Astrocyte of the hippocampus (primary cell): ENCODE measurements at places on chromosomes 11 and 22.
A peak's percentile ranks its signal among the peaks of the same experiment; 100 is the strongest.

DNA sequence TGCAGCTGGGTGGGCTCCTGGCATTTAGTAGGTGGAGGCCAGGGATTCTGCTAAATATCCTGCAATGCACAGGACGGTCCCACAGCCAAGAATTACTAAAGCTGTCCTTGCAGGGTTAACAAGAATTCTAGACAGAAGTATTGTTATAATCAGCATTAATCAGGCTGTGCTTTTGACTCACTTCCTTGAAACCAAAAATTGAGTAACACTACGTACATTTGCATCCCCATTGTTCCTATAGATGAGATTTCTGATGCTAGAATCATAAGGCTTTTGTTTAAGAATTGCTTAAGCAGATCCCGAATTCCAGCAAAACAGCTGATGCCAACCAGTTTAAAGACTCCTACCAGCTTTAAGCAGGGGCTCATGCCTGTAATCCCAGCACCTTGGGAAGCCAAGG lies 11.4 kb downstream of the SLC6A5 start:
- no peak for DNase-seq

DNA sequence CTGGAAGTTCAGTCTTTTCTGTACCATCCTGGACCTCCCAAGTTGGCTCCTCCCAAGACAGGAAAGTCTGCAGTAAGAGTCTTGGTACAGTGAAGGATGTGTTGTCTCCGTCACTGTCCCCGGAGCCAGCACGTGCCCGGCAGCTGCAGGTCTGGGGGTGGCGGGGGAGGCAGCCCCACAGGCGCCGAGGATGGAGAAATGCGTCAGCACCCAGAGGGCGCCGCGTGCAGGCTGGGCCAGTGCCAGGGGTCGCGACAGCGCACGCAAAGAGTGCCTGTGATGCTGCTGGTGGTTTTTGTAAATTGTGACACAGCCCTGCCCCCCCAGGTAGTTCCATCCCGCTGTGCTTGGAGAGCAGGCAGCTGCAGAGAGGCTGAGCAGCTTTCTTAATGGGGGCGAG lies 1200.5 kb downstream of the BRD1 start:
- peak; percentile 11 for DNase-seq

DNA sequence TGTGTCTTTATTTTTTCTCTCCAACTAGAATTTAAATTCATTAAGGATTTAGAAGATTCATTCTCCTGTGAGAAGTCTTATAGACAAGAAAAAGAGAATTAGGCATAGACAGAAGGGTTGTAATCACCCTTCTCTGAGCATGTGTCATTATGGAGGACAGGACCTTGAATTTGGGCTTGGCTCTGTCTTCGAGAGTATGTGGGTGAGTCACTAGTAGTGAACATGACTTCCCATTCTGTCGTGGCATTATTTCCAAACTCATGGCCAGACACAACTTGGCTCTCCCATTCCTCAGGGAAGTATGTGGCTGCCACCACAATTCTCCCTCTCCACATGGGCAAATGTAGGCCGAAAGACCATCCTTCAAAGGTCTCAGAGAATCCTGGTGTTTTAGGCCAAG lies 14.3 kb upstream of the ANKK1 start:
- DNase-seq, result peak; percentile 47

DNA sequence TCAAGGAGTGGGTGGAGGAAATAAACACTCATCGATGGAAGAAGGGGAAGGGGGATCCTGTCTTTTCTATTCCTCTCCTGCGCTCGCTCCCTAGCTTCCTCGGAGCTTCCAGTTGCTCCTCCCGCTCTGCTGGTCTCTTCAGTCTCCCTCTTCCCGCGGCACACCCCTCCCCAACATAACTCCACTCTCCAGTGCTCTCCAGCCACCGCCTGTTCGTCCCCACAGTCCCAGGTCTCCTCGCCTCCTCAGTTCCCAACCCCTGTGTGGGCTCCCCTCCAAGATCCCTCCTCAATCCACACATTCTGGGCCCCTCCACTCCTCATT lies 438 bp downstream of the ZW10 start:
- peak; percentile 60 for DNase-seq

DNA sequence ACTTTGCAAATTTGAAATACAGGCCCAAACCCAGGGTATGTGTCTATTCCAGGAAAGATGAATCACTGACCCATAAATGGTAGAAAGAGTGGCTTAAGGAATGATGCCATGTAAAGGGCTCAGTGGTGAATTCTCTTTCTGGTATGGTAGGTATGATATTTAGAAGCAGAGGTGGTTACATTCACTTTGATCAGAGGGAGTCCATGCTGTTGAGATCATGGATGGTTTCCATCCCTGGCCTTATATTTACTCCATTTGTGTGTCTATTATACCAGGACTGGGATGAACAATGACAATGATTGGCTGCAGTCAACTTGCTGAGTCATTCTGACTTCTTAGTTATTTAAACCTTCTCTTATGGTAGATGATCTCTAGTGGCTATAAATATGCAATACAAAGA lies 419.8 kb upstream of the LRRC4C start:
- DNase-seq, result peak; percentile 87

DNA sequence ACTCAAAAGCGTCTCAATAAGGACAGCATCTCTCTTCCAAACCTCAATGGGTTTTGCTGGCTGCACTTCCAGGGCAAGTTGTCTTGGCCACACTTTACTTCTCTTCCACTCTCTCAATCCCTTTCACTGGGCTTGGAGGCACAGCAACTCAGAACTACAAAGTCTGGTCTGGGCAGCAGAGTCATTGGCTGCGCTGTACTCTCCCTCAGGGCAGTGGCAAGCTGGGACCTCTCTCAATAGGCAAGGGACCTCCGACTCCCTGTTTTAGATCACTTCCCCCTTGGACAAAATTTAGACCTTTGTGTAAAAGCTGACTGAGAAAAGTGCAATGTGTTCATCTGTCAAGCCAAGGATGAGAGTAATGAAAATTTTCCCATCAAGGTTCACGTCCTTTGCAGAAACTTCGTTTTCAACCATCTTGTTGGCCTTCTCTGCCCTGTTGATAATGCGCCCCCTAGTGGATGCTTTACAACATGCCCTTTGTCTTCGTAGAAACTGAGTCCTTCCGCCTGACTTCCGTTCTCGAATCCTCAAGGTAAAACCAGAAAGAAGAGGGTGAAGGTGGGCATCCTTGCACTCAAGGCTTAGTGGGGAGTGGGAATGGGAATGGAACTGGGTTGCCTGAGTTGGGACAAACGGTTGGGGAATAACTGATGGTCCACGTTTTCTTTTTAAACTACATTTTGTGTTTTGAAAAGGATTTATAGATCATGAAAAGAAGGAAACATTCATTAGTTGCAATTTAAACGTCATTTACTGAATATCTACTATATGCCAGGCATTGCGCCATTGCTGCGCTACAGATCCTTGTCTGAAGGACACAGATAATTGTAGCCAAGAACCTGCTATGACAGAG lies 99.1 kb downstream of the CD44 start:
- DNase-seq, result peak; percentile 36

GRCh38 chr11:22430639-22431038 lies 92.5 kb downstream of the SLC17A6 start:
- DNase-seq, result no peak

- peak; percentile 62 for DNase-seq
These were observed 6.6 kb downstream of the PAX6 start for GRCh38 chr11:31804312-31805036.

GRCh38 chr22:35308480-35309021 lies 8.9 kb downstream of the TOM1 start:
- no peak for DNase-seq

DNA sequence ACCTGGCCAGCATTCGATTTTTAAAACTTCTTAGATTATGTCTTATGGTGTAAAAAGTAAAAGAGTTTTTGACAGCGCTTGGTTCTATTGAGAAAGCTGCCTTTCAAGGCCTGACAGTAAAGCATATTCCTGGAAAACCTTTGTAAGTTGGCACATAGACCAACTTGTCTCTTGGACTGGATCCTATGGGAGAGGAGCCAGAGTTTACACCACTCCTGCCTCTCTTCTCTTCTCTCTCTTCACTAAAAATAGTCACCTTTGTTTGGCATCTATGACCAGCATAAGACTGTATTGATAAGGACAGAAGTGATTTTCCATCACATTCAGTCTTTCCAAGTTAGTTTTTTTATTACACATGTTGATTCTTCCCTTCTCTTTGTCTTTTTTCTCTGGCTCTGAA lies 33.7 kb downstream of the CSRP3 start:
- DNase-seq, result no peak

DNA sequence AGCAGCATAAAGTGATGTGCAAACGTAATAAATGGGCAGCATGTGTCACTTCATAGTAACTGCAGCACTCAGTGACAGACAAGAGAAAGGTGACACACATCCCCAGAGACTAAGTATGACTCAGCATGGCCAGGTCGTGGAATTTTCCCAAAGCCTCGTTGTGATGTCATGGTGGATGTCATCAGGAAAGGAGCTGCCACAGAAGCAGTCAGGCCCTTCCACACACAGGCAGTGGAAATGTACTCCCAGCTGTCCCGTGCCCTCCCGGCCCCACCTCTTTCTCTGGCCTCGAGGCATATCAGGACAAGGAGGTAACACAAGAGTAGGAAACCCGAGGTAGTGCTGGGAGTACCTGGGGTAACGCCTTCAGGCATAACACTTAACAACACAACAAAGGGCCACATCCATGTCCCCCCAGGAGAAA lies 8.1 kb downstream of the PC start:
- peak; percentile 83 for DNase-seq
